Psoas muscle (tissue), 8 donors: ENCODE measurements at places on chromosomes 3 and 15.

DNA sequence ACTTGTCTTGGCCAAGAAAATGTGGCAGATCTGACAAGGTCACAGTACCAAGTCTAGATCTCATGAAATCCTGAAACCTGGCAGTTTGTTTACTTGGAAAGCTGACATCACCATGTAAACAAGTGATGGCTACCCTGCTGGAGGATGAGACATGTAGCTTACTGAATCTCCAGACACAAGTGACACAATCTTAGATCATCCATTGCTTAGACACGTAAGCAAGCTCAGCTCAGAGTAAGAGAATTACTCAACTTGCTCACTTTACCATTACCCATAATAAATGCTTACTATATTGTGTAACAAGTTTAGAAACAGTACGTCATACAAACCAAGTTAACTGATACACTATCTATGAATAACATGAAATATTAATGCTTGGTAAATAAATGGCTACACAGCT, 263.8 kb downstream of the TBC1D5 start:
- no peak for DNase-seq
- no peaks in the 10 kb centered on the region for H3K4me1 ChIP-seq
- no peak overlapping the region for H3K27ac ChIP-seq
- no peaks in the 10 kb centered on the region for H3K36me3 ChIP-seq
- no peaks in the 10 kb centered on the region for H3K27me3 ChIP-seq

- no peak overlapping the region for H3K27ac ChIP-seq
- H3K36me3 ChIP-seq: no peaks in the 10 kb centered on the region
- DNase-seq: no peak
Observed at GRCh38 chr3:186760141-186760833, 23.1 kb upstream of the EIF4A2 start.

GRCh38 chr3:184405075-184406030, 25.5 kb downstream of the CHRD start:
- no peak overlapping the region for H3K27ac ChIP-seq
- no peak for DNase-seq
- H3K36me3 ChIP-seq: no peaks in the 10 kb centered on the region
- no peaks in the 10 kb centered on the region for H3K27me3 ChIP-seq
- H3K4me1 ChIP-seq: no peaks in the 10 kb centered on the region

DNA sequence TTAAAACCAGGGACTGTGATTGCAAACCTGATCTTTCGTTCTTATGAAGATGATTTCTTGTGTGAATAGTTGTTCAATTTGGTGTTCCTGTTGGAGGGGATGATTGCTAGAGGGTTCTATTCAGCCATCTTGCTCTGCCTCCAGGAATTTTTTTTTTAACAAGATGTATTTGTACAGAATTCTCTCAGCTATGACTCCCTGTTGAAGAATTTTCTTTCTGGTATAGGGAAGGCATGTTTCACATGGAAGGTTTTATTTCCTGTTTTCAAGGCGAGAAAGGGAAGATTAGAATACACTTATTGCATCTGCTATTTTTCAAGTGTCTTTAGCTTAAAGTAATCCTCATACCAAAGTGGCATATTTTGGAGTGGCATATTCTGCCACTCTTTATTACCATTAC, 5.6 kb upstream of the LRRC34 start:
- H3K4me1 ChIP-seq: no peaks in the 10 kb centered on the region
- no peak overlapping the region for H3K4me3 ChIP-seq
- H3K27ac ChIP-seq: no peak overlapping the region
- DNase-seq: no peak
- H3K27me3 ChIP-seq: peaks cover 18% of the 10 kb centered on the region

DNA sequence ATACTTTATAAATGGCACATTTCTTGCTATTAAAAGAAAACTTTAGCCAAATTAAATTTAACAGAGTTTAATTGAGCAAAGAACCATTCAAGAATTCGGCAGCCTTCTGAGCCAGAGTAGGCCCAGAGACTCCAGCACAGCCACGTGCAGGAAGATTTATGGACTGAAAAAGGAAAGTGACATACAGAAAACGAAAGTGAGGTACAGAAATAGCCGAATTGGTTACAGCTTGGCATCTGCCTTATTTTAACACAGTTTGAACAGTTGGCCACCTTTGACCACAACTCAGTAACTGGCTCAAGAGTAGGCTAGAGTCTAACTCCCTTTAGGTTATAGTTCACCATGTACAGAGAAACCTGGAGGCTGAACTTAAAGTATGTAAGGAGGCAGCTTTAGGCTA, 17.6 kb downstream of the CFAP44 start:
- H3K27me3 ChIP-seq: no peaks in the 10 kb centered on the region
- no peak overlapping the region for H3K27ac ChIP-seq
- H3K4me3 ChIP-seq: no peak overlapping the region

DNA sequence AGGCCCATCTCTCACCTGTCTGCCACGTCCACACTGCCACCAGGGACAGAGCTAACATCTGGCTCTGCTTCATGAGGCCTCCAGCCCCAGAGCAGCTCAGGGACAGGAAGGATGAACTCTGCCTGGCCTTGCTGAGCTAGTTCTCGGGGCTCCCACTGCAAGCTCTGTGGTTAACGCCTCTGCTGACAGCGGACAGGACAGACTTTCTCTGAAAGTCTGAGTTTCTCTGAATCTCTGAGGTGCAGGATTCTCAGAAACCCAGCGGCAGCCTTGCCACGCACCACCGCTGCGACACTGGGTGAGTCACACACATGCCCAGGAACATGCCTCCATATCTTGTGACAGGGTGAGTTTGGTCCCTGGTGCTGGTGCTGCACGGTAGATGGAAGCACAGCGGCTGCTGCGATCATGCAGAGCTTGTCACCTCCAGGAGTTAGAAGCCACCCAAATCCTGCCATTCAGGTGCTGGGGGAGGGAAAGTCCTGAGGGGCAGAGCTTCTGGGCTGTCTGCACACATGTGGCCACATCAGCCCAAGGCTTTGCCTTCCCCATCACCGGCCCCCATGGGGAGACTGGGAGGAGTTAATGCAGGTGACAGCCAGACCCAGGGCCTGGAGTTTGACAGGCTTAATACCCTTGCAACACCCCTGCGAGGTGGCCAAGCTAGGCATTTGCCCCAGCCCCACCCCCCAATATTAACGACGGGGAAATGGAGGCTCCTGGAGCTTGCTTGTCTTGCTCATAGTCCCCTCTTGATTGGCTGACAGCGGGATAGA, 267.0 kb downstream of the PLCL2 start:
- DNase-seq: peak; percentile 21
- H3K4me1 ChIP-seq: no peaks in the 10 kb centered on the region
- no peaks in the 10 kb centered on the region for H3K27me3 ChIP-seq
- no peak overlapping the region for H3K27ac ChIP-seq

DNA sequence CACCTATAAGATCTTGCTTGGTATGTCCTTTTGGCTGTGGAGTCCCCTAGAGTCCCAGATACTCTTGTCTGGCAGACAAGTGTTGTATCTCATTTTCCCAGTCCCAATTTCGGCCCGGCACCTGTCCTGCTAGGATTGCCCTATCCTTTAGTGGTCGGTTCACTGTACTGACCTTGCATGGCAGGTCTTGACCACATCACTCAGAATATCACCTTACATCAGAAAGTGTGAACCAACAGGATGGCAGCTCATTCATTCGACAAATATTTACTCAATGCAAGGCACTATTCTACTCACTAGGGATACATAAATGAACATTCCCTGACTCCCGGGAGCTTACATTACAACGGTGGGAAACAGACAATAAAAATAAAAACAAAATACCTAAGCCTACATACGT, 5.7 kb upstream of the CCDC80 start:
- H3K4me1 ChIP-seq: peaks cover 14% of the 10 kb centered on the region
- no peaks in the 10 kb centered on the region for H3K27me3 ChIP-seq
- no peaks in the 10 kb centered on the region for H3K36me3 ChIP-seq
- no peak overlapping the region for H3K27ac ChIP-seq
- no peak for DNase-seq

DNA sequence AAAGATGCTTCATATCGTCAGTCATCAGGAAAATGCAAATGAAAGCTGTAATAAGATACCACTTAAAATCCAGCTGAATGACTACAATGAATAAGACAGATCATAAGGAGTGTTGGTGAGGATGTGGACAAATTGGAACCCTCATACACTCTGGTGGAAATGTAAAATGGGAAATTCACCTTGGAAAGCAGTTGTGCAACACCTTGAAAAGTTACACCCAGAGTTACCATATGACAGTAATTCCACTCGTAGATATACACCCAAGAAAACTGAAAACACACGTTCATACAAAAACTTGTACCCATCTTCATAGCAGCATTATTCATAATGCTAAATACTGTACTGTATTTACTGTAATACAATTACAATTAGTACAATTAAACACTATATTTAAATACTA, 2.3 kb downstream of the TTC23 start:
- H3K27ac ChIP-seq: no peak overlapping the region
- H3K4me1 ChIP-seq: peaks cover 4% of the 10 kb centered on the region
- no peaks in the 10 kb centered on the region for H3K36me3 ChIP-seq
- H3K4me3 ChIP-seq: no peak overlapping the region
- DNase-seq: no peak

DNA sequence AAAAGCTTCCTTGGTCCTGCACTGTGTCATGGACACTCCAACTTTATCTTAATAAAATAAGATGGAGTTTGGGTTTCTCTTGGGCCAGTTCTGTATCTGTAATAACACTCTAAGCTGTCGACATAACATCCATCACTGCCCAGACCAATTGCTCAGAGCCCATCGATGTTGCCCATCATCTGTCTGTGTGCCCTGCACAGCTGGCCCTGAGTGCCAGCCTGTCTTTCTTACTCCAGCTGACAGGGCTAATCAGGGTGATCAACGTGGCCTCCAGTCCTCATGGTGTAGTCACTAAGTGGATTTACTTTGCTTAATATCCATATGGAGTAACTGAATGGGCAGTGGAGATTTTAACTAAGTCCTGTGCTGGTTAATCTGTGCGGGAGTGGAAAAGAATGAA, 419.8 kb upstream of the TPM1 start:
- peaks cover 21% of the 10 kb centered on the region for H3K4me1 ChIP-seq
- no peaks in the 10 kb centered on the region for H3K27me3 ChIP-seq
- DNase-seq: no peak
- H3K36me3 ChIP-seq: no peaks in the 10 kb centered on the region

GRCh38 chr15:31367021-31367729, 40.5 kb downstream of the KLF13 start:
- peaks cover 65% of the 10 kb centered on the region for H3K4me1 ChIP-seq
- no peaks in the 10 kb centered on the region for H3K27me3 ChIP-seq
- H3K36me3 ChIP-seq: no peaks in the 10 kb centered on the region
